Midbrain (tissue), 1 donor: ENCODE measurements at places on chromosomes 12 and 14.

GRCh38 chr14:57174466-57174865 is 94.2 kb downstream of the EXOC5 start:
- no peak for DNase-seq

- DNase-seq = no peak
These were observed 36.2 kb downstream of the SYNE3 start for GRCh38 chr14:95480109-95480886.

GRCh38 chr14:62123961-62124360 is 361.7 kb downstream of the SNAPC1 start:
- no peak for DNase-seq

- no peak for DNase-seq
These were observed 18.5 kb downstream of the BHLHE41 start for GRCh38 chr12:26106347-26106746.

DNA sequence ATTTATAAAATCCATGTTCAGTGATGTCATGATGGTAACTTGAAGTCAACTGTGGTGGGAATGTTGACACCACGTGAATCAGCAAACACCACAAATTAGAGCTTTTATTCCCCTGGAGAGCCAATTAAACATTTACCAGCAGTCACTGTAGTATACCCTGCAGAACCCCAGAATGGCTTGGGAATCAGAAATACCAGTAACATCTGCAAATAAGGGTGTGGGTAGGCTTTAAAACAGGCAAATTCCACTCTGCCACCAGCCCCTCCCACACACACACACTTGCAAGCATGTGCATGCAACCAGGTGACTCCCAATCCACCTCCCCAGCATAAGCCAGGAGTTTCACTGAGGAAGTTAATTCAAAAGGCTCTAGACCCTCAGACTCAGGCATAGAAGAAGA is 63.6 kb upstream of the TMEM263 start:
- no peak for DNase-seq

DNA sequence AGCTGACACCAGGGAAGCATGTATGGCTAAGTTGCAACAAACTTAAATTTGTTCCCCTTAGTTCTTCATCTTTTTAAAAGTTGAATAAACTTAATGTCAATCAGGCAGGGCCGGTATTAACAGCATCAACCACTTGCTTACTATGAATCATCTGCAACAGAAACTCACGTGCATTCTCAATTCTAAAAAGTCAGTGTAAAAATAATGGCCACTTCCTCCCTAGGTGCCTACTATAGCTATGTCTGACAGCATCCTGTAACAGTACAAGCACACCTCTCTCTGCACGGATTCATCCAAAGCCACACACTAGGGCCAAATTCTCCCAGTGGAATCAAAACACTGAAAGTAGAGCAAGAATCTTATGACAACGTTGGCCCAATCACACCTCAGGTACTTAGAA is 48.6 kb downstream of the PPP1R36 start:
- no peak for DNase-seq

GRCh38 chr14:29668201-29668600 is 259.4 kb downstream of the PRKD1 start:
- DNase-seq = peak; percentile 51

- no peak for DNase-seq
These were observed 82.1 kb downstream of the WSCD2 start for GRCh38 chr12:108211157-108211556.

DNA sequence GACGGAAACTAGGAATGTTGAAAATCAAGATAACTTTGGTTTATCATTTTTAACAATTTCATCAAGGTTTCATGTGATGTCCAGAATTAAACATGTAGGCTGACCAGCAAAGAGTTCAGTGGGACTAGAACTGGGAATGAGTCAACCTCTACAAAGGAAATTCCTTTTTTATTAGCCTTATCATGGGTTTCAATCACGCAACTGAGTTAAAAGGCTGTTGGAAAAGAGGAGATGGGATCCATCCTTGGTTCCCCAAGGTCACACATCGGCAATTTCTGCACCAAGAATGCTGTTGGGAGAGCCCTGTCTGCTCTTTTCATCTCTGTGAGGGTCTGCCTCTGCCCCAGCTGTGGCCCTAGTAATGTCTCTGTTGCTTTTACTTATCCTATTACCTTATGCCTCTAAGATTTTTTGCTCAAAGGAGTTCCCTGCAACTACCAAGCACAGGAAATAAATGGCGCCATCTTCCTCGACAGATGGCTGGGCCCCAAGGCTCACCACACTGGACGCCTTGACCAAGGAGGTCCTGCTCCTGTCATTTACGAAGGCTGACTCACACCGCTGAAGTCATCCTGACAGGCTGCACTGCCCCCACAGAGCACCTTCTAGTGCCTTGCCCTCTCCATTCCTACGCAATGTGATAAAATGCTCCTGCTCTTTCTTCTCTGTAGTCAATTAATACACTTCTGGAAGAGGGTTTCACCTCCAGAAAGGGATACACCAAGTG is 367.4 kb downstream of the GXYLT1 start:
- DNase-seq = no peak

GRCh38 chr12:6072302-6072752 is 52.1 kb downstream of the VWF start:
- DNase-seq = no peak

- no peak for DNase-seq
These were observed 240.9 kb downstream of the FOXN3 start for GRCh38 chr14:89175881-89176799.

DNA sequence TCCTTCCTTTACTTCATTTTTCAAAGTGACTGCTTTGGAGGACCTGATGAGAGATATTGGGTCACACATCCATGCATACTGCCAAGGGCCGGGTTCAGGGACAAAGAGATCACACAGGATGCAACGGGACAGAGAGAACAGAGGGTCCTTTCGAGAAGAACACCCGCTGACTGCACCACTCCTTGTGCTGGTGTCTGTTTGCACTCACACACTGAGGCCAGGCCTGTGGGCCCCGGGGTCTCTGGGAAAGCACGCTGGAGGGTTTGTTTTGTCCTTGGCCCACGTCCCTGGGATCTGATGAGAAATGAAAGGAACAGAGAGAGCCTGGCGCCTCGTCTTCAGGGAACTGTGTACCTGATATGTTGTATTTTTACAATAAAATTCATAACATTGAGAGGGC is 42.2 kb downstream of the PAH start:
- no peak for DNase-seq

GRCh38 chr12:2329661-2330210 is 276.9 kb downstream of the CACNA1C start:
- DNase-seq = no peak

GRCh38 chr12:3073438-3074250 is 3.5 kb upstream of the TSPAN9 start:
- DNase-seq = peak; percentile 77

DNA sequence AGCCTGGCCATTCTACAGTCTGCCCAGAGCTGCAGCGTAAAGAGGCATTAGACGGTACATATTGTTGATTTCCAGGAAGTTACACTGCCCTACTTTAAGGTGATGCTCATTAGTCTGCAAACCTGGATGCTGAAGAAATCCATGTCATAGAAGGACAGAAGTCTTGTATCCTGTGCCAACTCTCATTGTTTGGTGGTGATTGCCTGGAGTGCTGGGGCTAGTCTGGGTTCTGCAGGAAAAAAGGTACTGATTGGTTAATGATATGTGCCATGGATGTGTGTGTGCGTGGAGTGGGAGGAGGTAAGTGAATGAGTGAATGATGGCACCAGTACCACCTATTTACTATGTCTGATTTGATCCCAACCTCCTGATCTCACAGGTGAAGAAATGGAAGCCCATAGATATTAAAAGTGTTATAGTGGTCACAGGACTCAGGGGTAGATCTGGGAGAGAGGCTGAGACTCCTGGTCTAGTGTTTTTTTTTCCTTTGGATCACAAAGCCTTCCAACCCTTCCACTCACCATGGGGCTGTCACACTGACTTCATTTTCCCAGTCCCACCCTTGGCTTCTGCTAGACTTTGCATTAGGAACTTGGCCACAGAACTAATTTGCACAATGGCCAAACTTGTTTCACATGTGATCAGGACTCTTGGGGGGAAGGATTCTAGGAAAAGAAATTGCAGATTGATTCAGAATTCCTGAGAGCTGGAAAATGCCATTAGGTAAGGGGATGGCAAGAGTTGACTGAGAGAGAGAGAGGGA is 96.1 kb downstream of the TMX1 start:
- no peak for DNase-seq

DNA sequence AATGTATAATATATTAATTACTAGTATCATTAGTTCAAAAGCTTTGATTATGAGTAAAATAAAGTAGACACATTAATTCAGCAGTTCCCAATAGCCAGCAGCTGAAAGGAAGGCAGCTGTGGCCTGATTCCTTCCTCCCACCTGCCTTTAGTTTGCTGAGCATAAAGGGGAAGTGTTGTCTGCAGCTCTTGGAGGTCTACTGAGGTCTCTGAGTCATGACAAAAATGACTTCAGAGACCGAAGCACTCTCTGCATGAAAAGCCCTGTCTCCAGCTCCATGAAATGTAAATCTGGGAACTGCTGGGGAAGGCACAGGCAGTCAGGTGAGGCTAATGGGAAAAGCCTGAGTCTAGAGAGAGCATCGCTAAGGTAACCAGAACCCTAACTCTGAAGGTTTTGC is 165.4 kb downstream of the NRXN3 start:
- no peak for DNase-seq

- no peak for DNase-seq
These were observed 167.1 kb upstream of the OR4E1 start for GRCh38 chr14:21840765-21841164.

- no peak for DNase-seq
These were observed 13.2 kb downstream of the ZNF219 start for GRCh38 chr14:21084998-21085853.

GRCh38 chr12:121009741-121010140 is 6.5 kb downstream of the C12orf43 start:
- DNase-seq = peak; percentile 2

DNA sequence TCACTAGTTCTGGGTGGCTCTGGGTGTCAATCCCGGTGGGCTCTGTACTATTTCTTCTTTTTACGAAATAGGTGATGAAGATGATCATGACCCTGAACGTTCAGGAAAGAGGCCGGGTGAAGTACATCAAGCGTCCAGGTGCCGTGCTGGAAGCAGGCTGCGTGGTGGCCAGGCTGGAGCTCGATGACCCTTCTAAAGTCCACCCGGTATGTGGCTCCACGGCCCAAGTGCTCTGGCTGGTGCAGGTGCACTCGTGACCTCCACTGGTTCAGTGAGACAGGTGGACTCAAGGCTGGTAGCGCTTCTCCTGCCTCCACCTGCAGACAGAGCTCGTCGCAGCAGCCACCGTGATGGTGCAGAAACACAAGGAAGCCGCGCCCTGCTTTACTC is 85.1 kb downstream of the ACACB start:
- DNase-seq = no peak

GRCh38 chr12:7017870-7018349 is 366 bp downstream of the LPCAT3 start:
- DNase-seq = no peak

GRCh38 chr14:101947577-101947903 is 16.8 kb upstream of the DYNC1H1 start:
- no peak for DNase-seq

DNA sequence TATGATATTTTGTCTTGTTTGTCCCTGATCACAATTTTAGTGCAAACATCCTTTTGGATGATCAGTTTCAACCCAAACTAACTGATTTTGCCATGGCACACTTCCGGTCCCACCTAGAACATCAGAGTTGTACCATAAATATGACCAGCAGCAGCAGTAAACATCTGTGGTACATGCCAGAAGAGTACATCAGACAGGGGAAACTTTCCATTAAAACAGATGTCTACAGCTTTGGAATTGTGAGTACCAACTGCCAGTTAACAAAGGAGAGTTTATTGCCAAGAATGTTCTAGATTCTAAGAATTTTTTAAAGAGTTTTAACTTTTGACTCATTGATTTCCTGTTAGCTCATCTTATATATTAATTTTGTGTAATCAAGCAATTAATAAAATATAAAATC is 55.4 kb downstream of the IRAK3 start:
- no peak for DNase-seq

DNA sequence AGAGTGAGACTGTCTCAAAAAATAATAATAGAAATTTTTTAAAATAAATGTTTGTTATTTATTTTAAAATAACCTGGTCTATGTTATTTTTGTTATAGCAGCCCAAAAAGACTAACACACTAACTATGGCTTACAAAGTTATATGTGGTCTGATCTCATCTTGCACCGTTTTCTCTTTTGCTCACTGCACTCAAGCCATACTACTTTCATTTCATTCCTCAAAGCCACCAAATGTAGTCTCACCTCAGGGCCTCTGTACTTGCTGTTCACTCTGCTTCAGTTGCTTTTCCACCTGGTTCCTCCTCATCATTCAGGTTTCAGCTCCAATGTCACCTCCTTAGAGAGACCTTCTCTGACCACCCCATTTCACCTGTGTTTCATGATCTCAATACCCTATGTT is 55.2 kb upstream of the MDM1 start:
- DNase-seq = no peak

GRCh38 chr12:124617615-124618014 is 50.2 kb upstream of the NCOR2 start:
- no peak for DNase-seq

DNA sequence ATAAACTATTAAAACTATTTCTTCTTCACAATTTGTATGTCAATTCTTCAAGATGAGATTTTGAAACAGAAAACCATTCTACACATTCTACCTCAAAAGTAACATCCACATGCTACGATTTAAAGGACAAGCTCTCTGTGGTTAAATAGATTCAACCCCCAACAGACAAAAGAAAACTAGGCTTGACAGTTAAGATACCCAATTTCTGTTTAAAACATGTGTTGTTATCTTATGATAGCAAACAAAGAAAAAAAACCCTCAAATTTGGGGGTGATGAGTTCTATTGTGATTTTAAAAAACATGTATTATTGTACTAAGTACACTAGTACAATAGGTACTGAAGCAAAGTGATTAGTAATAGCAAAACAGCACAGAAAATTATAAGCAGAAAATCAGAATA is 33.8 kb downstream of the ATF7 start:
- DNase-seq = peak; percentile 42

- DNase-seq = no peak
These were observed 6.6 kb downstream of the RAP1B start for GRCh38 chr12:68617160-68617926.

- DNase-seq = no peak
These were observed 6.0 kb downstream of the BDKRB1 start for GRCh38 chr14:96261772-96262655.

DNA sequence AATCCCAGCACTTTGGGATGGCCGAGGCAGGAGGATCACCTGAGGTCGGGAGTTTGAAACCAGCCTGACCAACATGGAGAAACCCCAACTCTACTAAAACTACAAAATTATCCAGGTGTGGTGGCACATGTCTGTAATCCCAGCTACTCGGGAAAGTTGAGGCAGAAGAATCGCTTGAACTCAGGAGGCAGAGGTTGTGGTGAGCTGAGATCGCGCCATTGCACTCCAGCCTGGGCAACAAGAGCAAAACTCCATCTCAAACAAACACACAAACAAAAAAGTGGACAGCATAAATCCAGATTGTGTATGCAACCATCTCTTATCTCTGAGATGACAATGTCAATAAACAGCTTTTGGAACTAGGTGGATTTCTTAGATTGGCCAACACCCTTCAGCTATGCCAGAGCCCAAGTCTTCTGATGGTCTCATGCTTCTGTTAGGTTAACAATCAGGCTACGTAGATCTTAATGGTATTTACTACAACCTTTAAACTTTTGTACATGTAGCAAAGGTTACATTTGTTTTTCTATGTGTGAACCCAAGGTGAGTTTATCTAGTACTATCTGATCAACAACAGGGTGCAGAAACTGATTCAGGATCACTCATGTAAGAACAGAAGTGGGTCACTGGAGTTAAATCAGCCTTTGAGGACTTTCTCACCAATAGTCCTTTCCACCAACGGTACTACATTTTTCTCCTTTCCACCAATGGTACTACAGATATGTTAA is 73.7 kb downstream of the DUSP16 start:
- no peak for DNase-seq
